ENCODE measurements at places on chromosomes 6 and 20.

GRCh38 chr6:14734416-14735340 is 511.2 kb upstream of the JARID2 start:
- peaks cover 2% of the 10 kb centered on the region for H3K4me1 ChIP-seq
- no peak overlapping the region for H3K4me3 ChIP-seq
- no peaks in the 10 kb centered on the region for H3K27me3 ChIP-seq
- no peak overlapping the region for H3K27ac ChIP-seq

GRCh38 chr6:170011204-170012036 is 260.0 kb downstream of the ERMARD start:
- H3K36me3 ChIP-seq, result no peaks in the 10 kb centered on the region
- H3K27me3 ChIP-seq, result no peaks in the 10 kb centered on the region
- H3K4me1 ChIP-seq, result no peaks in the 10 kb centered on the region
- no peak overlapping the region for H3K27ac ChIP-seq
- DNase-seq, result no peak

DNA sequence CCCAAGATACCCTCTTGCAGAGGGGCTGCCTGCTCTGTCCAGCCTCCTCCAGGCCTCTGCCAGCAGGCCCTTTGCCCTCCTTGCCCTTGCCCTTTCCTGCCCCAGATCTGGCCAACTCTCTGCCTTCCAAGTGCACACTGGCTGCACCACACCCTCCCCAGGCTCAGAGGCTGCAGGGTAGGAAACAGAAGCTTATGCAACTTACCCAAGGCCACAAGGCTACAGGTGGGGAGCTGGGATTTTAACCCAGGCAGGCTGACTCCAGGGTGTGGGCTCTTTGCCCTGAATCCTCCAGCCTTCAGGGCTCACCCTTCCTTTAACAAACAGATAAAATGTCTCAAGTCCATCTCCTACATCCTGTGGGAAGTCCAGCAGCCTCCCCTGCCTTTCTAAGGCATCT is 14.5 kb upstream of the TRAF3IP2 start:
- no peak overlapping the region for H3K27ac ChIP-seq
- no peaks in the 10 kb centered on the region for H3K36me3 ChIP-seq
- H3K4me3 ChIP-seq, result no peak overlapping the region
- DNase-seq, result no peak
- H3K27me3 ChIP-seq, result no peaks in the 10 kb centered on the region
- H3K4me1 ChIP-seq, result 0 out of 2 replicates have a peak, but pooled peaks cover 6% of the 10 kb centered on the region

DNA sequence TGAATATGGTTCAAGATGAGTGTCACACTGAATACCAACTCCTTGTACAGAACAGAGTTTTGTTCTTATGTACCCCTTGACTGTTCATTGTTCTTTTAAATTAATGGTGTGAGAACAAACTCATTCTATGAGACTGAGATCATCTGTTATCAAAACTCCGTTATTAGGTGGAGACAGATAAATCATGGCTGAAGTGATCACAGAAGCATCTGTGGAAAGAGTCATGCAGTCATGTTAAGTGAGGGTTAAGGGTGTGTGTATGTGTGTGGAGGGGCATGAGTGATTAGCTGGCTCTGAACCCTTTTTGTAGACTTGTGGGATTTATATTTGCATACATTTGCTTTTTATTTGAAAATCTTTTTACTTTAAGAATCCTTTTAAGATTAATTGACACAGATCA is 24.7 kb downstream of the ADGRG6 start:
- H3K27ac ChIP-seq, result peak overlapping the region; percentile 93
- H3K36me3 ChIP-seq, result no peaks in the 10 kb centered on the region
- no peaks in the 10 kb centered on the region for H3K27me3 ChIP-seq
- no peak for DNase-seq
- H3K4me3 ChIP-seq, result peak overlapping the region; percentile 6

DNA sequence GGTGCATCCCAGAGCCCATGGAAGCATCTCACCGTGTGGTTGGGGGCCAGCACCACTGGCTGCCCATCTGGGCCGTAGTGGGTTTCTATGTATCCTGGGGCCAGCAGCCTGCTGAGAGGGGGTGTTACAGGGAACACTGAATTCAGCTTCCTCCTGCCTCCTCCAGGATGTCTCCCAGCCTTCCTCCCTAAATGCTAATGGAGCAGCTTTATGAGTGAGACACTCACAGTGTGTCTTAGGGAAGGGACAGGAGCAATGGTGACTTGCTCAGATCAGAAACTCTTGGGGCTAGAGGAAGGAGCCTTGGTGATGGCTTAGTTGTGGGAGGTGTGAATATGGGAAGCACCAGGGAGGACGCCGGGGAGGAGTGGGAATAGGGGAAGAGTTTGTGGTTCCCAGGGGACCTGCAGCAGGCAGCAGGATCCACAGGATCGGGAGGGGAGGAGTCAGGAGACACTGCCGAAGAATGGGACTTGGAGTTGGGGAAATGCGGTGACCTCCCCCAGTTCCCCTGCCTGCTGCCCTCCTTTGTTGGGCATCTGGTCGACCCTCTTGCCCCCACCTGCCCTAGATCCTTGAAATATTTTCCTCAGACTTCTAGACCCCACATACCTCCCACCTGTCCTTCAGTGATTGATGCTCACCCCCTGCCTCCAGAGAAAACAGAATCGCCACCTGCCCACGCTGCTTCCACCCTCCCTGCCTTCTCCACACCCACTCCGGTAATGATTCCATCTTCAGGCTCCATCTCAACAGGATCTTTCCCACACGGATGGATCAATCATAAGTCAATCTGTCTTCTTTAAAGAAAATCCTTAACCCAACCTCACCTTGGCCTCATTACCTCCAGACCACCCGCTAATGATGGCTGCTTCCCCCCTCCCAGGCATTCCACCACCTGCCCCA is 6.6 kb downstream of the ADAM33 start:
- peaks cover 18% of the 10 kb centered on the region for H3K4me1 ChIP-seq
- no peak for DNase-seq
- H3K27me3 ChIP-seq, result peaks cover 49% of the 10 kb centered on the region

DNA sequence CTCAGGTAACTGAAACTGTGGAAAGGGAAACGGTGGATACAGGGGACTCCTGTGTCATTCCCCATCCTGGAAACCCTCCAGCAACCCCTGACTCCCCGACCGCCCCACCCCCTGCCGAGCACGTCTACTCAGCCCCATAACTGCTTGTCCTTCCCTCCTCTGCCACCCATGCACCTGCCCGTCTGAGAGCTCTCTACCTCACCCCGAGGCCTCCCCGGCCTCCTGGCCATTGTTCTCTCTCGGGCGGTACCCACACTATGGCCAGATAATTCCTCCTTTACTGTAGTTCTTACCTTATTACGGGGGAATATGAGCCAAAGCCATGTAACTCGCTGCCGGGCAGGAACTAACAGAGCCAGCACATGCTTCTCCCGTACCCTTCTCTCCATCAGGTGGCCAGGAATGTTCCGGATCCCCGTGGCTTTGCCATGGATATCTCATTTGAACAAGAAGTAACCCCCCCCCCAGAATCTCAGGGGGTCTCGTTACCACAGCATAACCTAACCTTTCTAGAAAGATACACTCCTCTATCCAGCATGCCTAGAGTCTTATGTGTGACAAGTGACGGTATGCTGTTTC is 4.8 kb upstream of the IRF4 start:
- no peak for DNase-seq
- no peak overlapping the region for H3K4me3 ChIP-seq
- H3K27ac ChIP-seq, result no peak overlapping the region
- no peaks in the 10 kb centered on the region for H3K36me3 ChIP-seq
- H3K4me1 ChIP-seq, result no peaks in the 10 kb centered on the region
- peaks cover 93% of the 10 kb centered on the region for H3K27me3 ChIP-seq

GRCh38 chr6:56378966-56379585 is 131.7 kb upstream of the COL21A1 start:
- H3K4me3 ChIP-seq, result no peak overlapping the region
- no peaks in the 10 kb centered on the region for H3K27me3 ChIP-seq
- DNase-seq, result no peak
- no peaks in the 10 kb centered on the region for H3K36me3 ChIP-seq
- H3K27ac ChIP-seq, result no peak overlapping the region

DNA sequence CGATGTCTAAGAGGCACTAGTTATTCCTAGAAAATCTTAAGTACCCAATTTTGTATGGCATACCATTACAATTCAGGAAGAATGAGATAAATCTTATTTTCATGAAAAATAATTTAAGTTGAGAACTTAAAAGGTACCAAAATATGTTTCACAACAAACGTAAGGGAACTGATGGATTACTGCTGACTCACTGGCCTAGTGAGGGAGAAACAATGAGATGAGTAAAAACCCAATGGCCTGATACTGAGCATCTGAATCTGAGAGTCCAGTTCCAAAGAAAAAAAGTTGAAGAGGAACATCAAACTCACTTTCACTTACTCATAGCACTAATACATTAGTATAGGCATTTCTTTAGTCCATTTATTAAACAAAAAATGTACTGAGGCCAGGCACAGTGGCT is 56.0 kb downstream of the MDN1 start:
- H3K4me3 ChIP-seq, result no peak overlapping the region
- no peak overlapping the region for H3K27ac ChIP-seq
- DNase-seq, result no peak
- H3K36me3 ChIP-seq, result peaks cover 14% of the 10 kb centered on the region
- no peaks in the 10 kb centered on the region for H3K4me1 ChIP-seq
- H3K27me3 ChIP-seq, result no peaks in the 10 kb centered on the region

DNA sequence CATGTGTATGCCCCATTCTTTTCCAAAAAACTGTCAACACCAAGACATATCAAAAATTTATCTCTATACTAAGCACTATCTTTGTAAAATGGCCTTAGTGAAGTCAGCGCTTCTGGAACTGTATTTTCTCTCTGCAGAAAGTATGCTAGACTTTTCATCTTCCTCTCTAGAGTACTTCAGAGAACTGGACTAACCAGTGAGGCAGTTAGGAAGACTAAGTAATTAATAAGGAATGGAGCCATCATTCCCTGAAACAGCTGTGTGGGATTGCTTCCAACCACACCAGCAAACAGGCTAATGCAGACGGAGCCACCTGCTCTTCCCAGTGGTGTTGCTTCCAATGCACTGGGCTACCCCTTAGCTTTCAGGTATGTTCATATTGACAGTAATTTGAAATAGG is 169.1 kb upstream of the FUT9 start:
- H3K27me3 ChIP-seq, result no peaks in the 10 kb centered on the region
- no peaks in the 10 kb centered on the region for H3K4me1 ChIP-seq
- no peak overlapping the region for H3K27ac ChIP-seq
- DNase-seq, result no peak
- no peak overlapping the region for H3K4me3 ChIP-seq
- H3K36me3 ChIP-seq, result no peaks in the 10 kb centered on the region

DNA sequence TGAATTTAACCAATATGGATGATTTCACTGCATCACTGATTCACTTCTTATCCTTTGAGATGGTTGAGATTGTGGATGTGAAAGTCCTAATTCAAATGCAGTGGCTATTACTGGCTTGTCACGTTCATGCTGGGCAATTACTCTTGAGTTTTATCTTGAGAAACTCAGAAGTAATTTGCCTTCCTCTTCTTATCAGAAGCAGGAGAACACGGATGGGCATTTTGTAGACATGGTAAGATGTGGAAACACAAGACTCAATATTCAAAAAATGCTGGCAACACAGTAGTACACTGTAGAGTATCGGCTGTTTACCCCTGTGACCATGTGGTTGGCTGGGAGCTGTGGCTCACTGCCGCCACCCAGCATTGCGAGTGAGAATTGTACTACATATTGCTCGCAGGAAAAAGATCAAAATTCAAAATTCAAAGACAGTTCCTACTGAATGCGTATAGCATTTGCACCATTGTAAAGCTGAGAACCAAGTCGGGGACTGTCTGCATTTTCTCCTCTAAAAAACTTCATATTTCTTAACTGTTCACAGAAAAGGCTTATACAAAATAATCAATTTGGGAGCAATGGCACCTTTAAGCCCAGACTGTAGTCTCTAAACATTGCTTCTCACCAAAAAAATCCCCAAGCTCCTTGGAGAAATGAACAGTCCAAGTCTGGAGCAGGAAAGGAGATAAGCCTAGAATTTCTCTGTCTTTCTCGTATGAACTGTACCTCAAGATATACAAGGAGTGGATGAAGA is 61.9 kb upstream of the ELOVL5 start:
- H3K27me3 ChIP-seq, result no peaks in the 10 kb centered on the region
- peaks cover 2% of the 10 kb centered on the region for H3K4me1 ChIP-seq
- peak; percentile 49 for DNase-seq
- no peaks in the 10 kb centered on the region for H3K36me3 ChIP-seq
- no peak overlapping the region for H3K27ac ChIP-seq
- no peak overlapping the region for H3K4me3 ChIP-seq

GRCh38 chr6:25332655-25333071 is 53.5 kb downstream of the CARMIL1 start:
- DNase-seq, result no peak
- no peaks in the 10 kb centered on the region for H3K4me1 ChIP-seq
- H3K4me3 ChIP-seq, result no peak overlapping the region
- H3K27me3 ChIP-seq, result no peaks in the 10 kb centered on the region
- H3K36me3 ChIP-seq, result no peaks in the 10 kb centered on the region
- H3K27ac ChIP-seq, result no peak overlapping the region

- peak overlapping the region; percentile 97 for H3K27ac ChIP-seq
- H3K4me3 ChIP-seq, result no peak overlapping the region
- peak; percentile 84 for DNase-seq
- H3K27me3 ChIP-seq, result no peaks in the 10 kb centered on the region
- no peaks in the 10 kb centered on the region for H3K4me1 ChIP-seq
Observed at GRCh38 chr20:58001381-58001780, 227.1 kb downstream of the ANKRD60 start.

DNA sequence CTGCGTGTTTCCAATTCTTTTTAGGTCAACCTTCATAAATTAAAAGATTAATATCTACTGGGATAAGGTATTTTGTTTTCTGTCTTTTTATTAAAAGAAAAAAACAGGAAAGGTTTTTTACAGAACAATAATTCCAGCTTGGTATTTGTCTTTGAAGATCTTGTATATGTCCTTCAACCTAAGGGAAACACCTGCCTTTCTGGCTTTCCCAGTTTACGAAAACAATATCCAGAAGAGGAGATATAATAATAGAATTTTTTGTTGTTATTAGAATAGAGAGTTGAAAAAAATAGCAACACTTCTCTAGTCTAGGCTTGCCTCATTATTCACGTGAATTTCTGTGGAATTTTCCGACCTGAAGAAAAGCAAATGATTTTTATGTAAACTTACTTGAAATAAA is 37.9 kb upstream of the CCN2 start:
- no peak overlapping the region for H3K4me3 ChIP-seq
- no peak overlapping the region for H3K27ac ChIP-seq
- H3K4me1 ChIP-seq, result no peaks in the 10 kb centered on the region
- H3K36me3 ChIP-seq, result no peaks in the 10 kb centered on the region
- no peak for DNase-seq

DNA sequence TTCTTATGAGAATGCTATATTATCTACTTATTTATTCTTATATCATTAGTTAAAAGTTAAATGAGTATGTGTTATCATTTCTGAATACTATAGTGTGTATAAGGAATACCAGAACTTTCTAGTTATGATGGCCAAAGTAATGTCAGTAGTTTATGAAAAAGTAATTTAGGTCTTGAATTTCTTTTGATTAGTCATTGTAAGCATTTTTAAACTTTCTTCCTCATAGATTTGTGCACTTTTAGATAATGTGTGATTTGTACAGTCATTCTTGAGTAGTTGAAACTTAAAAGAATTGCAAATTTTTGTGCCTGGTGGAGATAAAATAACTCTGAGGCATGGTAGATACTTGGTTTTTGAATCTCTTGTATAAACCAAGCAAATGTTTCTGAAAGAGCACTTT is 311.3 kb downstream of the CDKAL1 start:
- H3K4me3 ChIP-seq, result no peak overlapping the region
- no peak for DNase-seq
- no peak overlapping the region for H3K27ac ChIP-seq
- no peaks in the 10 kb centered on the region for H3K27me3 ChIP-seq

GRCh38 chr6:24031496-24031895 is 94.5 kb upstream of the NRSN1 start:
- H3K36me3 ChIP-seq, result no peaks in the 10 kb centered on the region
- H3K27me3 ChIP-seq, result no peaks in the 10 kb centered on the region
- DNase-seq, result no peak
- no peak overlapping the region for H3K4me3 ChIP-seq

Measured in SK-N-SH (cell line).